Astrocyte (in vitro differentiated cells and primary cell): ENCODE measurements at places on chromosomes 1 and 21. TPM values are rescaled to one million over a fixed set of nuclear protein-coding genes. Genes with fewer than 3 reads are reported as not detected.
A peak's percentile ranks its signal among the peaks of the same experiment; 100 is the strongest.

DNA sequence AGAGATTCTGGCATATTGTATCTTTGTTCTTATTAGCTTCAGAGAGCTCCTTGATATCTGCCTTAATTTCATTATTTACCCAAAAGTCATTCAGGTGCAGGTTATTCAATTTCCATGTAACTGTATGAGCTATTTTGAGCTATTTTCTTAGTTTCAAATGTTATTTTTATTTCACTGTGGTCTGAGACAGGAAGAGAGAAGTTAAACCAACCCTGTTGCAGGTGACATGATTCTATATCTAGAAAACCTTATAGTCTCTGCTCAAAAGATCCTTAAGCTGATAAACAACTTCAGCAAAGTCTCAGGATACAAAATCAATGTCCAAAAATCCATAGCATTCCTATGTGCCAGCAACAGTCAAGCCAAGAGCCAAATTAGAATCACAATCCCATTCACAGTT is 1644.0 kb upstream of the B3GALT2 start:
- H3K27me3 ChIP-seq = no peaks in the 10 kb centered on the region
- H3K4me1 ChIP-seq = no peaks in the 10 kb centered on the region
- H3K36me3 ChIP-seq = no peaks in the 10 kb centered on the region
- no peak for DNase-seq

KRTAP12-2 gene
- total RNA-seq = not detected in 2 replicates

DNA sequence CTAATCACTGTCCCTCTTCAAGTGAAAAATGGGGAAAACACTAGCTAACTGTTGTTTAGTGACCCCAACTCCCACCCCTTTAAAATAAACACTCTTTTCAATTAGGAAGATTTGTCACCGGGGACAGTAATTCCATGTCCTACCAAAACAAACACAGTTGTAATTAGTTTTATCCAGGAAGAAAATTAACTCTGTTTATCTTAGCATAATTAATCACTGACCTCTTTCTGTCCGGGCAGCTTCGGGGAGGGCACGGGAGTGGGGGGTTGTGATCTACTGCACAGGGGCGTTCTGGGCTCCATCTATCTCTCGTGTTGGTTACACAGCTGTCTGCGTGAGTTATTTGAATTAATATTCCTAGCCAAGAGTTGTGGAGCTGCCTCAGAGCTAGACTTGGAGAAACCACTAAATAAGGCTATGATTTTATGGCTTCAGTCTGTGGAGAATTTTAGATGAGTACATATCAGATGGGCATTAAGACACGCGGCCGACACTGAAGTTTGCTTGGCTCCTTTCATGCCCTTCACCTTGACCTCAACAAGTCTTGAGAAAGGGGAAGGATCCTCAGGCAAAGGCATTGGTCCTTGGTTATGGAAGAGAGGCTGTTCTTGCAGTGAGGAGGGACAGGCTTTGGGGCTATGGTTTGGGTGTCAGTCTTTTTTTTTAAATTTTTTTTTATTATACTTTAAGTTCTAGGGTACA is 102.0 kb upstream of the TRABD2B start:
- no peaks in the 10 kb centered on the region for H3K4me1 ChIP-seq
- no peak overlapping the region for H3K4me3 ChIP-seq
- H3K27me3 ChIP-seq = no peaks in the 10 kb centered on the region
- no peak overlapping the region for H3K27ac ChIP-seq
- no peak for DNase-seq

DNAJC11 gene
- total RNA-seq = 58.9 and 63.9 TPM in 2 replicates

GRCh38 chr1:94254073-94254810 is 16.9 kb upstream of the ARHGAP29 start:
- no peaks in the 10 kb centered on the region for H3K27me3 ChIP-seq
- no peak for DNase-seq
- no peaks in the 10 kb centered on the region for H3K36me3 ChIP-seq
- no peak overlapping the region for H3K4me3 ChIP-seq

GRCh38 chr1:186782791-186783190 is 46.0 kb upstream of the PLA2G4A start:
- no peak overlapping the region for H3K27ac ChIP-seq
- no peaks in the 10 kb centered on the region for H3K27me3 ChIP-seq
- peaks cover 7% of the 10 kb centered on the region for H3K4me1 ChIP-seq
- DNase-seq = peak; percentile 42

DNA sequence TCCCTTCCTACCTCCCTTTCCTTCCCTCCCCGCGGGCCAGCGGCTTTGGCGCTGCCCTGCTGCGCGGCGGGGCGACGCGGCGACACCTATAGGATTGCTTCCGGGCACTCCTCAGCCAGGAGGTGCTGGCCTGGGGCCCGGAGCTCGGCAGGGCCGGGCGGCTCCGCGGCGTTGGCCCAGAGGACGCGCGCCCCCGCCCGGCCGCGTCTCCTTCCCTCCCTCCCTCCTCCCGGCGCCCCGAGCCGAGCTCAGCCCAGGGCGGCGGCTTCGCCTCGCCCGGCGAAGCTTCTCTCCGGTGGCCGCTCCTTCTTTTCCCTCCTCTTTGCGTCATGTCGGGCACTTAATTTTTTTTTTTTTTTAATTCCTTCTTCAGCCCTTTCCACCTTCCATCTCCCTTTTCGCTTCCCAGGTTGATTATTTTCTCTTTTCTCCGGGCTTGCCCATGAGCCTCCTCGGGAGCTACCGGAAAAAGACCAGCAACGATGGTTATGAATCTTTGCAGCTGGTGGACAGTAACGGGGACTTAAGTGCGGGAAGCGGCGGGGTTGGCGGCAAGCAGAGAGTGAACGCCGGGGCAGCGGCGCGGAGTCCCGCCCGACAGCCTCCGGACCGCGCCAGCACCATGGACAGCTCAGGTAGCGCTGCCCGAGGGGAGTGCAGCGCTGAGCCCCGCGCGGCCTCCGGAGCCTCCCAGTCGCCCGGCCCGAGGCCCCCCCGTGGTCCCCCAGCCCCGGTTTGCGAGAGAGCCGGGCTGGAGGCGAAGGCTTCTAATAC is at the start of gene DNAJC6:
TSS of gene DNAJC6 (plus strand) at position 240 of the 774 bp plus-strand sequence. CDS start at position 443, 203 bp downstream.
- H3K4me3 ChIP-seq = peak within 1 kb of the TSS; percentile 51
- DNase-seq = peak; percentile 52
- H3K36me3 ChIP-seq = no peaks in the 10 kb centered on the region
- no peak within 1 kb of the TSS for H3K27ac ChIP-seq
